A549 treated with dexamethasone at 1 μM for 4 hours (cell line): ENCODE measurements at places on chromosomes 2 and 18. TPM values are rescaled to one million over a fixed set of nuclear protein-coding genes. Genes with fewer than 3 reads are reported as not detected.

EN1 gene
- total RNA-seq = 0.61 to 0.91 TPM (median 0.83 TPM) in 5 replicates

SERPINB3 gene
- 0.06 to 0.16 TPM (median 0.10 TPM) in 5 replicates for total RNA-seq

SPIRE1 gene
- 12.9 to 20.7 TPM (median 17.7 TPM) in 5 replicates for total RNA-seq

ATG4B gene
- 46.5 to 61.0 TPM (median 51.5 TPM) in 5 replicates for total RNA-seq

RNF125 gene
- total RNA-seq = 0.21 to 0.60 TPM (median 0.25 TPM) in 5 replicates

RFTN2 gene
- total RNA-seq = 0.01 to 0.08 TPM in 2 of 5 replicates, not detected in the others

RAD51AP2 gene
- total RNA-seq = not detected in 5 replicates

CD8B2 gene
- not detected in 5 replicates for total RNA-seq

AGXT gene
- total RNA-seq = not detected in 5 replicates

DNAJC5G gene
- total RNA-seq = not detected in 5 replicates

LHCGR gene
- not detected in 5 replicates for total RNA-seq

ARHGEF33 gene
- 0.01 to 0.11 TPM (median 0.06 TPM) in 4 of 5 replicates, not detected in the other for total RNA-seq
